ENCODE measurements at places on chromosomes 2 and 18.

DNA sequence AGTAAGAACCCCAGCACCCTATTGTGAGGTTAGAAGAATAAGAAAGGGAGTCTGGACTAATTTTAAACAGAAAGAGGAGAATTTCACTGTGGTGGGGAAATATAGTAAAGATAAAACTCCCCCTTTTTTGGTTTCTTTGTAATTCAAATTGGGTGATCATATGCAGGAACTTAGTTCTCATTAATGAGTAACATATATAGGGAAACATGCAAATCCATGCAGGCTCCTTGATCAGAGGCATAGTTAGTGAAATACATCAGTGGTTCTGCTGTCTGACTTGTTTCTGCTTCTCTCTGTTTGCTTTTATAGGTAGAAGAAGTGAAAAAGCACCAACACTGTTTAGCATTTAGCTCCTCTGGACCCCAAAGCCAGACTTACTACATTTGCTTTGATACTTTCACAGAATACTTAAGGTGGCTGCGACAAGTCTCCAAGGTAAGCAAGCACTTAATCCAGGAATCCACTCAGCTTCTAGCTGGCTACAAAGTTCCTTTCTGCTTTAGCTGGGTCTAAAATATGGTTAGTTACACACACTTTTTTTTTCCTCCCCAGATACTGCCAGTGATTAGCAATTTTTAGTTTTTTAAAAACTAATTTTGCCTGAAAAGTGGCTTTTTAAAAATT, 123.2 kb downstream of the PHLPP1 start:
- no peak for DNase-seq

GRCh38 chr2:236073246-236073645, 94.9 kb downstream of the GBX2 start:
- no peak for DNase-seq

DNA sequence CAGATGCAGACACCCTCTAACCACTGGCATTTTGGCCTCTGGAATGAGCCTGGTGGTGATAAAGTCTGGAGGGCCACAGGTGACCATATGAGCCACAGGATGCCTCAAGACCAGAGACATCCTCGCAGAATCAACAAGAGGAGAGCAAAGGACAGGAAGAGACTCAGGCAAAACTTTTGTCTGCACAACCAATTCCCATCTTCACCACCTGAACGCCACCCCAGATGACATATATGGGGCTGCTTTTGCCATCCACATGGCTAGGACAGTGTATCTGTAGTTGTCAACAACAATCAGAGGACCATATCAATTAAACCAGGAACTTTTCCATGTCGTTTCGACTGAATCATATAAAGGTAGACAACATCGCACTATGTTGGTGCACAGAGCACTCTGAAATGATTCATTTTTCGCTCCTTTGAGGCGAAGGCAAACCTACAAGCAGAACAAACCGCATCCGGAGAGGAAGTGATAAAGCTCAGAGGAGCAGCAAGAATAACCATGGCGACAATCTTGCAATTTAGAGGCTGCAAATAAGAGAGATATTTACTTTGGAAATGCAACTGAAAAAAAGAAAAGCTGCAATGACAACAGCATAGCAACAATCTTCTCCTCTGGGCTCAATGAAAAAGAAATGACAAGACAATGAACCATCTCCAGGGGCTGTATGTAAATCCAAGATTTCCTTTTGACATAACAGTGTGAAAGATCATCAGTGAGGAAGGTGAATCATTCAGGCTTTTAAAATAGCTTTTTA, 204.5 kb downstream of the ARL4C start:
- peak; percentile 64 for DNase-seq

DNA sequence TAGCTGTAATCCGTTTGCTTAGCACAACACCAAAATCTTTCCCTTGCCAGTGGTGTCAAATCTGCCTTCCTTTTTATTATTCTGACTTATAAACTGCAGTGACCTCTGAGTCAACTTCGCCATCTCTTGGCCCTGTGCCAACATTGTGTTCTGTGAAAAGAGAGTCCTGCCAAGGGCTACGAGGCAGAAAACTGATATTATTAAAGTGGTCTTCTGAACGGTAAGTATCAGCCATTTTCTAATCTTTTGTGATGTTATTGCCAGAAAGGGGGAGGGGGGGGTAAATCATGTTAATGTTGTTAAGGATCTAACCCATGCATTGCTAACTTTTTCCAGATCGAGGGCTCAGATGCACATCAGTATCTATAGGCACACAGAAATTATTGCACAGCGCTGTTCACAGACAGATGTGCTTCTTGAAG, 121.5 kb upstream of the LTBP1 start:
- DNase-seq: no peak

GRCh38 chr2:203097735-203098134, 83.1 kb downstream of the NBEAL1 start:
- DNase-seq: no peak
